Tibial artery (tissue), 4 donors: ENCODE measurements at places on chromosomes 5 and 9.

DNA sequence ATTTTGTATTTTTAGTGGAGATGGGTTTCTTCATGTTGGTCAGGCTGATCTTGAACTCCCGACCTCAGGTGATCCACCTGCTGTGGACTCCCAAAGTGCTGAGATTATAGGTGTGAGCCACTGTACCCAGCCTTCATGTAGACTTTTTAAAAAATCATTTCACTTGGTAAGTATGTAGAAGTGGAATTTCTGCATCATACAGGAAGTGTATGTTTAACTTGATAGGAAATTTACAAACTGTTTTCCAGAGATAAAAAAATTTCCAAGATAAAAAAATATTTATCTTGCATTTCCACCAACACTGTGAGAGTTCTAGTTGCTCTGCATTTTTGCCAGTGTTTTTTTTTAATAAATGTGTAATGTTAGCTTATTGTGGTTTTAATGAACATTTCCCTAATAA, 155.8 kb downstream of the ZNF608 start:
- H3K27ac ChIP-seq = no peak overlapping the region
- no peaks in the 10 kb centered on the region for H3K4me1 ChIP-seq
- H3K36me3 ChIP-seq = no peaks in the 10 kb centered on the region
- no peaks in the 10 kb centered on the region for H3K27me3 ChIP-seq
- DNase-seq = no peak

- no peaks in the 10 kb centered on the region for H3K27me3 ChIP-seq
- no peak for DNase-seq
- no peak overlapping the region for H3K27ac ChIP-seq
- H3K4me3 ChIP-seq = no peak overlapping the region
- H3K36me3 ChIP-seq = no peaks in the 10 kb centered on the region
Observed at GRCh38 chr9:104276709-104277245, 182.7 kb downstream of the SMC2 start.

DNA sequence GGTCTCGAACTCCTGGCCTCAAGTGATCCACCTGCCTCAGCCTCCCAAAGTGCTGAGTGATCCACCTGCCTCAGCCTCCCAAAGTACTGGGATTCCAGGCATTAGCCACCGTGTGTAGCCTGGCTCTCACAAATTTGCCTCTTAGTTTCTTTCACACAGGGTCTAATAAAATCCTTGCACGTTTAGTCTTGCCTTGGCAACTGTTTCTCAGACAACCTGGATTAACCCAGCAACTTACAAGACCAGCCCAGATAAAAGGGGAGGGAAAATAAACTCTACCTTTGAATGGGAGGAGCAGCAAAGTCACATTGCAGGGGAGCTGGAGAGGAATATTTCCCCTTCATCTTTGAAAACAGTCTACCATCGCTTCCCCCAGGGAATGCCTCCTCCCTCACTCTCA, 29.3 kb upstream of the GNA14 start:
- no peak overlapping the region for H3K4me3 ChIP-seq
- H3K4me1 ChIP-seq = no peaks in the 10 kb centered on the region
- no peak for DNase-seq
- H3K27ac ChIP-seq = no peak overlapping the region
- no peaks in the 10 kb centered on the region for H3K36me3 ChIP-seq

DNA sequence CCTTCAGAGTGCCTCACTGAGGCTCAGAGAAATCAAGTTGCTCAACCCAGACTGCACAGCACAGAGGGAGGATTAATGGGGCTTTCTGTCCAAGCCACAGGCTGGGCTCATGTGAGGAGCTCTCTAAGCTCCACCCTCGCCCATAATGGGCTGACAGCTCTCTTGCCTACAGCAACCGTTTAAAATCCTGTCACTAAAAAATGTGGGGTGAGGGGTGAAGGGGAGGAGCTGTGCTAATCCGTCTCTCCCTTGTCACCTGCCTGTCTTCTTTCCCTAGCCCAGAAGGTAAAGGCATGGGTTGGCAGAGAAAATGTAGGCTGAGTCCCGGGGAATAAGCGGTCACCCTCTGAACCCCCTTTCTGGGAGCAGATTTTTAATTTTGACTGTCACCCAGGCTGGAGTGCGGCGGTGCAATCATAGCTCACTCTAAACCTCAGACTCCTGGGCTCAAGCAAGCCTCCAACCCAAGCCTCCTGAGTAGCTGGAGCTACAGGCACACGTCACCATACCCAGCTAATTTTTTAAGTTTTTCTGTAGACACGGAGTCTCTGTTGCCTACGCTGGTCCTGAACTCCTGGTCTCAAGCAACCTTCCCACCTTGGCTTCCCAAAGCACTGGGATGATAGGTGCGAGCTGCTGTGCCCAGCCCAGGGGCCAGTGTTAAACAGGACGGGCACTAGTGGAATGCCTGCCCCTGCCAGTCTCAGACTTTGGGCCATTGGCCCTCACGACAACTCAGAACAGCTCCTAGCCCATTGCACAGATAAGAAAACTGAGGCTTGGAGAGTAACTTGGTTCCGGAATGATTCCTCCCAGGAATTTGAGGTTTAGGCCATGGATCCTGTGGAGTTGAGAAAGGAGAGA, 89.5 kb downstream of the LMX1B start:
- no peaks in the 10 kb centered on the region for H3K4me1 ChIP-seq
- no peaks in the 10 kb centered on the region for H3K36me3 ChIP-seq
- no peak overlapping the region for H3K27ac ChIP-seq
- no peak overlapping the region for H3K4me3 ChIP-seq

DNA sequence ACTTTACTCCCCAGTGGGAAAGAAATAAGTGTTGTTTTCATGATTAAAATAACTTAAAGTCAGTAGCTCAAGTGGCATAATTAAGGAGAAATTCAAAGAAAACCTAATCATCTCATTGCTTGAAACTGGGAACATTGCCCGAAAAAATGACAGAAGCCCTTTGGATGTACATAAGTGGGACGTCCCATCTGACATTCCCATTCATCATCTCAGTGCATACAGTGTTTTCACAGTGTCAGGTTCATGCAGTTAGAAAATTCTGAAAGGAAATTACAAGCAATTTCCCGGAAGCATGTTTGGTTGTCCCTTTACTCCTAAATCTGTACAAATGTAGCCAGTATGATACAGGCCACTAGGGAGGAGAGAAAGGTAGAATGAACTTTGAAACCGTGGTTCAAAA, 95.6 kb downstream of the ADAMTS16 start:
- no peak for DNase-seq
- H3K27ac ChIP-seq = no peak overlapping the region
- no peaks in the 10 kb centered on the region for H3K27me3 ChIP-seq
- H3K4me3 ChIP-seq = no peak overlapping the region
- H3K4me1 ChIP-seq = no peaks in the 10 kb centered on the region

DNA sequence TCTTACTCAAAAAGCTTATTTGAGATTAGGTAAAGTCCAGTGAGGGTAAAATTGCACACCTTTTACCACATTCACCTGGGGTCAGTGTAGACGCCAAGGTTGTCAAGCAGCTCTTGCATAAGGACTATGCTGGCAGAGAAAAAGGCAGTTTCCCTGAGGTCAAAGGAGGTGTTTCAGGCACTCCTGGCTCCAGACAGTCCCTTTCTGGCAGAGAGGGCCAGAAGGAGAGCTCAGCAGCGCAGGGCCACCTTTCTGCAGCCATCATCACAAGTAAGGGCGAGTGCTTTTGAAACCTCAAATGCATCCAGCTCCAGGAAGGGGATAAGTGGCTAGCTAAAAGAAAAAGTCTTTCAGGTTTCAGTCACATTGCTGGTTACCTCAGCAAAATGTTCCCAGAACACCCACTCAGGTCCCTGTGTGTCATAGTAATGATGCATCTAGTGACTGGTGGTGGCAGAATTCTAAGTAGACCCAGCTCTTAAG, 16.7 kb upstream of the IL13 start:
- H3K36me3 ChIP-seq = peaks cover 62% of the 10 kb centered on the region
- DNase-seq = no peak
- H3K27me3 ChIP-seq = no peaks in the 10 kb centered on the region
- H3K4me3 ChIP-seq = no peak overlapping the region
- H3K4me1 ChIP-seq = no peaks in the 10 kb centered on the region
- H3K27ac ChIP-seq = no peak overlapping the region

- peaks cover 81% of the 10 kb centered on the region for H3K27me3 ChIP-seq
- H3K4me1 ChIP-seq = no peaks in the 10 kb centered on the region
- no peak overlapping the region for H3K4me3 ChIP-seq
- H3K27ac ChIP-seq = no peak overlapping the region
- H3K36me3 ChIP-seq = no peaks in the 10 kb centered on the region
- DNase-seq = no peak
Observed at GRCh38 chr5:482506-482905, 39.5 kb downstream of the EXOC3 start.

DNA sequence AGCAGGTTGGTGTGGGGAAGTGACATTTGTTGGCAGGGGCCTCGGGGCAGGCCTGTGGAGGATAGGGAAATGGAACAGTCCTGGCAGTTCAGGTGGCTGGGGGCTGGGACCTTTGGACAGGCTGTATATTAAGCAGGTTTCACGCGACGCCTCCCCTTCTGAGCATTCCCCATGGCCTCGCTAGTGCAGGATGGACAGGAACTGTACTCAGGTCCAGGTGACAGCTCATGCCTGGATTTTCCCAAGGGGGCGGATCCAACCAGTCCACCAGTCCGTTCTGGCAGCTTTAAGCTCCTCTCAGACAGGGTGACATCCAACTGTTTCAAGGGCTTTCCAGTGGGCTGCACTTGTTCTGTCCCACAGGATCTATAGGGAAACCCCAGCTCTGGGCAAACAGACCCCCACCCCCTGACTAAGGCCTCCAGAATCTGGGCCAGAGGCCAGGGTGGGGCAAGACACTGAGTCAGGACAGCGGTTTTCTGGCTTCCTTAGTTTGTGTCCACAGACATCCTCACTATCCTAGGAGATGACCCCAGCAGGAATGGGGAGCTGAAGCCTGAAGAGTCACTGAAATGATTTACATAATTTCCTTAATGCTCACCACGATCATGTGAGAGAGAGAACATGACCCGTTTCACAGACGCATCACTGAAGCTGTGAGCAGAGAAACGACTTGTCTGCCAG, 20.9 kb downstream of the CSF2 start:
- H3K36me3 ChIP-seq = no peaks in the 10 kb centered on the region
- no peak overlapping the region for H3K4me3 ChIP-seq
- no peaks in the 10 kb centered on the region for H3K27me3 ChIP-seq
- no peak overlapping the region for H3K27ac ChIP-seq

DNA sequence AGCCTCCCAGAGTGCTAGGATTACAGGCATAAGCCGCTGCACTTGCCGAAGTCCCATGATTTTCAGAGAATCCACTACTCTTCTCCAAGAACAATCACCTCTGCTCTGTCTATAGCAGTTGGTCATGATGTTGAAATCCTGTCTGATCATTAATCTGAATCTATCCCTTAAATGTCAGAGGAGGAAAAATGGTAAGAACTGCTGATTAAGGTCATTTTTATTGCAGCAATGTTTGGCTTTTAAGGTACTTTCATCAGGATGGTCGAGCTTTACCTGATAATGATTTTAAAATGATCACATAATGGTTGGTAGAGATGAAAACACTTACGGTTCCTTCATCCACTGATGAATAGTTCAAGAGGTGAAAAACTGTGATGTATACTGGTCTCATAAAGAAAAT, 968.6 kb downstream of the TLE4 start:
- no peaks in the 10 kb centered on the region for H3K4me1 ChIP-seq
- H3K36me3 ChIP-seq = no peaks in the 10 kb centered on the region
- no peak overlapping the region for H3K4me3 ChIP-seq
- H3K27ac ChIP-seq = no peak overlapping the region
- H3K27me3 ChIP-seq = no peaks in the 10 kb centered on the region
- no peak for DNase-seq

DNA sequence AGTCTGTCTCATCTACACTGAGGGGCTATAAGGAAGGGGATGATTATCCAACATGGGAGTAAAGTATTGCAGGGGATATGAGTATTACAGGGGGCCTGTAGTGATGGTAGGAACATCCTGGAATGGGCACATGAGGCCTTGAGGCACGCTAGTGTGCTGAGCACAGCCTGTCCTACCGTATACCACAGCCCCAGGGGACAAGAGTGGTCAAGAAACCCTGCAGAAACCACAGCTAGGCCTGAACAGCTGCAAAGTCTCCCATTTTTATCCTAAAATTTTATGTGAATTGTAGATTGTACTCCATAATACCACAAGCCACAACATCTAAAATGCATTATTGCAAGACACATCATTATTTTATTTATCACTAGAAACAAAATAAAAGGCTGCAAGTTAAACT, 136.3 kb upstream of the ASTN2 start:
- no peak overlapping the region for H3K27ac ChIP-seq
- no peak for DNase-seq
- no peaks in the 10 kb centered on the region for H3K4me1 ChIP-seq
- no peak overlapping the region for H3K4me3 ChIP-seq

GRCh38 chr5:136906545-136906944, 541.2 kb upstream of the TRPC7 start:
- H3K27me3 ChIP-seq = no peaks in the 10 kb centered on the region
- H3K4me1 ChIP-seq = no peaks in the 10 kb centered on the region
- H3K4me3 ChIP-seq = no peak overlapping the region
- DNase-seq = no peak

DNA sequence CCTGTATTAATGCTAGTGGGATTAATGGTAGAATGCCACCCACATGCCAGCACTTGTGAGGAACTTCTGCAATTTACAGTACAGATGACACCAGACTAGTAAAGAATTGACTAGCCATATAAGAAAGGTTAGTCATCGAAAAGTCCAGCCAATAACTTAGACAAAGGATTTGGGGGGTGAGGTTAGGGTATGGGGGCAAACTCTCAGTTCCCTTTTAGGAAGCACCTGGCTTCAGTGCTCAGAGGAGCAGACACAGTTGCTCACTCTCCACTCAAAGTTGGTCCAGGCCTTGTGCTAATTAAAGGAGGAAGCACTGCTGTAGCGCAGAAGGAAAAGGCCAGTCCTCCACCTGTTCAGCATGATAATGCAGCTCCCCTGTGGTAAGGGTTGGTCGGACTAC, 25.2 kb downstream of the TGFBR1 start:
- H3K27me3 ChIP-seq = no peaks in the 10 kb centered on the region
- H3K36me3 ChIP-seq = no peaks in the 10 kb centered on the region
- no peak overlapping the region for H3K27ac ChIP-seq
- H3K4me3 ChIP-seq = no peak overlapping the region
- H3K4me1 ChIP-seq = peaks cover 12% of the 10 kb centered on the region

DNA sequence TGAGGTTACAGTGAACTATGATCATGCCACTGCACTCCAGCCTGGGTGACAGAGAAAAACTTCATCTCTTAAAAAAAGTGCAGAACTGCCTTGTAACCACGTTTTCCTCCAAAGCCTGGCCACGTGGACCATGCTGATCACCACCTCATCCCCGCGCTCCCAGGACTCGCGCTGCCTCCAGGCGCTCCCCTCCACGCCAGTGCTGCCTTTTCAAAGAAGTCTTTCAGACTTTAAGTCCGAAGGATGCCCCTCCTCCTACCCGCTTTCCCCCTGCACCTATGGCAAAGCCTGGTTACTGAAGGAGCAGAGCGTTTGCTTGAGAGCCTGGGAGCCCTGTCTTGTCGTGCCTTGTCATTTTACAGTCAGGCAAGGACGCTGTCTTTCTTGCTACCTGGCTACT, 43.8 kb downstream of the HABP4 start:
- peaks cover 65% of the 10 kb centered on the region for H3K36me3 ChIP-seq
- no peaks in the 10 kb centered on the region for H3K27me3 ChIP-seq
- no peak overlapping the region for H3K4me3 ChIP-seq
- no peak for DNase-seq
- H3K4me1 ChIP-seq = peaks cover 22% of the 10 kb centered on the region
